ENCODE measurements at places on chromosomes 5 and 9.

GRCh38 chr5:144332265-144332664 lies 161.6 kb downstream of the KCTD16 start:
- DNase-seq = no peak

GRCh38 chr5:55856516-55857246 lies 5.5 kb downstream of the IL31RA start:
- DNase-seq = no peak

DNA sequence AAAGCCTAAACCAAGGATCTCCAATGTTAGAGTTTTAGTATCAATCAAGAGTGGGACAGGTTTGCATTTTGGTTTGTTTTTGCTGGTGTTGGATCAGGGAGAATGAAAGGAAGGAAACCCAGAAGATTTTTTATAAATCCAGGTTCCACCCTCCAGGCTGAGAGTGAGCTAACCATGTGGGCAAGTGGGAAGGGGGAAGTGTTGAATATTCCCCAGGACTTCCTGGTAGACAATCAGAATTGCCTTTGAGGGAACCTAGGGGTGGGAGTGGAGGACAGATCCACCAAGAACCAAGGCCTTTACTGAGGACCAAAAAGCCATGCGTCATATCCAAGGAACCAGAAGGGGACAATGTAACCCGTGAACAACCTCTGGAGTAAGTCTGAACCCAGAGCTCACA lies 33.5 kb upstream of the PIK3R1 start:
- no peak for DNase-seq

DNA sequence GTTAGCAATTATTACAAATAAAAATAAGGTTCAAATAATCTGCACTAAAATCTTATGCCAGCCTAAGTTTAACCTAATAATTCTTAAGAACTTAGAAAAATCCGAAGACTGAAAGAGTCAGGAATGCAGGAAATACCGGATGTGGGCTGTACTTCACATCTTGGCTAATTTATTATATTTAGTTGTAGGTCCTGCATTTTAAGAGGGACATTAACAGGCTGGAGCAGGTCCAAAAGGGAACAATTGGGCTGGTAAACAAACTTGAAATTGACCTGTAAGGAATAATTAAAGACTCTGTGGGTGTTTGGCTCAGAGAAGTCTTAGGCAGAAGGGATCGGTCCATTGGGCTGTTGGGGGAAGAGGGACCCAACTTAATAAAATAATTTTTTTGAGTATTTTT lies 18.4 kb downstream of the GLRA1 start:
- no peak for DNase-seq

- no peak for DNase-seq
Observed at GRCh38 chr5:177447066-177447610, 524 bp downstream of the PRR7 start.

DNA sequence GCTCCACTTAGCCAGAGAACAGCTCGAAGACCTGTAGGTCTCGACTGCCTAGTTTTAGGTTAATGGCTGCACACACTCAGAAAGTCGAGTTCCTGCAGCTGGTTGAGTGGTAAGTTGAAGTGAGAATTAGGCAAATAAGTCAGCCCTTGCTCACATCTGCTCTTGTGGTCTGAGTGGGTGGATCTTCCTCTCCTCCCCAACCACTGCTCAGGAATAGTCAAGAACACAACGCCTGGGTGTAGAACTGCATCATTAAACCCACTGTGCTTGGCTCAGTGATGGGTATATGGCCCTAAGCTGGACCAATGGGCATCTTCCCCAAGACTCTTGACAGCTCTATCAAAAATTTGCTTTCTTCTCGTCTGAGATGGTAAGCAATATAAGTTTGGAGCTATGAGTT lies 20.9 kb upstream of the ADAM19 start:
- no peak for DNase-seq

DNA sequence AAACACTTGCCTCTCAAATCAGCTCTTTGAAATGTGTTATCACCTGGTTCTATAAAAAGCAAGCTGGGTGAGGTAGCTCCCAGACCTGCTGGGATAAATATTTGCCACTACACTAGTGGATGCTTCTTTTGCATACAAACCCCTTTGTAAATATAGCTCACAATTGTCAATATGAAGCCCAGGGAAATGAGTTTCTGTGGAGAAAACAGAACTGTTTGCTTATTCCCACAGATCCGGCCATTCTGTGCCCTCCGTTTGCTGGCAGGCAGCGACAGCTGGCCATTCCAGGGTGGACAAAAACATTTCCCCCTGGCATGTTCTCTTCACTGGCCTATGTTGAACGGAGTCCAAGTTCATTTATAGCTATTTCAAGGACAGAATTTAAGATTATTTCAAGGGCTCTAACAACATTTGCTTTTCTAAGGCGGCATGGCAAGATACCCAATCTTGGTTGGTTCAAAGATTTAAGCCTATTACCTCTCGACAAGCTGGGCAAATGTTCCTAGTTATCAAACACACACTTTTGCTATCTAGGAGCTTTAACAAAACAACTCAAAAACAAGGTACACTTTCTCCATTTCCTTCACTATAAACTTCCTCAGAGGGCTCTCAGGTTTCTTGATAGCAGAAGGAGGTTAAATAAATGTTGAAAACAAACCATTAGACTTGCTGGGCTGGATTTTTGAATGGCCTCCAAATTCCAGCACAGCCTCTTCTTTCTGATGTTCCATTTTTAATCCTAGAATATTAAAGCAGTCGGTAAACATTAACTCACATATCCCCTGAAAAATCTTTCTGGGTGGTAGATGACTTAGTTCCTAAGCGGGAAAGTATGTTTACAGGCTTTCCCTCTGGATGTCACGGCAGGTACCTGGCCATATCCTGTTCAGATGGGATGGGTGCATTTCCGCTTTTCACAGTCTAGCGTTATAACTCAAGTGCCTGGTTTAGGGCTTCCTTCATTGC lies 332.3 kb downstream of the PLK2 start:
- no peak for DNase-seq

DNA sequence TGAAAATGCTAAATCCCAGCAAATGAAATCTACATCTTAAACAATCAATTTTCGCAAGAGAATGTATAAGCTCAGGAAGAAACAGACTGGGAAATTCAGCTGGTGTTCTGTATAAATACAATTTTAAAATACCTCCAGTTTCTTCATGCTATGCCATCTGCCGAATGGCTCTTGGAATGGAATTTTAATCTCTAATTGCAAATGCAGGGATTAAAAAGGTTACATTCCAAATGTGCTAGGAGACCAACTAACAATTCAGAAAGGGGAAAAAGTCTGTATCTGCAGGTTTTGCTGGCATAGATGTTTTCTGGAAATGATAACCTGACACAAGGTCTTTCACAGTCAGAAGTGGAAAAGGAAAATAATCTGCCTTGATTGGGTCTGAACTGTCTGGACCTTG lies 379.7 kb downstream of the MAT2B start:
- DNase-seq = no peak

- DNase-seq = no peak
Observed at GRCh38 chr5:98957307-98957706, 28.5 kb upstream of the CHD1 start.

- no peak for DNase-seq
Observed at GRCh38 chr9:130497139-130497538, 52.4 kb downstream of the ASS1 start.

DNA sequence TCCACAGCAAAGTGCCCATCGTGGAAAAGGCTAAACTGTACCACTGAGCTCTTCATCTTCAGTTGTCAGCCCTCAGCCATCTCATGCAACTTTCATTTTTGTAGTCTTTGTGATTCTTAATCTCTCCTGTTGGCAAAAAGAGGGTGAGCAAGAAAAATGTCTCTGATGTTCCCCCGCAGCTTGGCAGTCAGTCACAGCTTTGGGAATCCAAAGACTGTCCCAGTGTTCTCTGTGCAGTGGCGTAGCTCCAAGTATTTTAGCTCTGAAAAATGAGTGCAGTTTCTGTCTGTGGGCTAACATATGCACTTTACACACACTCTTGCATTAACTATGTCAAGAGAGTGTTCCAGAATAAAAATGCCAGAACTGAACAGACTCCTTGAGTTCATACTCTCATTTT lies 372.2 kb downstream of the TMEM232 start:
- no peak for DNase-seq

GRCh38 chr5:128116445-128116844 lies 32.9 kb downstream of the SLC12A2 start:
- DNase-seq = no peak

DNA sequence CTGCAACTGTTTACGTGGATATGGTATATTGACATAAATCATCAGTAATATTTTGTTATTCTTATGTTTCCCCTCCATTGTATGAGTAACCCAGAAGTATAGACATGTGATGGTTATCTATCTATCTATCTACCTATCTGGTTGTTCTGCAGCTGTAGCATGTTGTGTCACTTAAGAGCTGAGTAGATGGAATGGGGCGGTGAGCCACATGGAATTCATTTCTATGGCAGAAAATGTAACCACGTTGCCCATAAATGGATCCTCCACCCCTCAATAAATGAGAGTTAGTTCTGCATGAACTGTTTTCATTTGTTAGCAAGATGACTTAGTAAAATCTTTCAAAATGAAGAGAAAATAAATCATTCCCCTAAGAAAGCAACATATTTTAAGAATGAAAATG lies 553.2 kb downstream of the MAT2B start:
- no peak for DNase-seq

DNA sequence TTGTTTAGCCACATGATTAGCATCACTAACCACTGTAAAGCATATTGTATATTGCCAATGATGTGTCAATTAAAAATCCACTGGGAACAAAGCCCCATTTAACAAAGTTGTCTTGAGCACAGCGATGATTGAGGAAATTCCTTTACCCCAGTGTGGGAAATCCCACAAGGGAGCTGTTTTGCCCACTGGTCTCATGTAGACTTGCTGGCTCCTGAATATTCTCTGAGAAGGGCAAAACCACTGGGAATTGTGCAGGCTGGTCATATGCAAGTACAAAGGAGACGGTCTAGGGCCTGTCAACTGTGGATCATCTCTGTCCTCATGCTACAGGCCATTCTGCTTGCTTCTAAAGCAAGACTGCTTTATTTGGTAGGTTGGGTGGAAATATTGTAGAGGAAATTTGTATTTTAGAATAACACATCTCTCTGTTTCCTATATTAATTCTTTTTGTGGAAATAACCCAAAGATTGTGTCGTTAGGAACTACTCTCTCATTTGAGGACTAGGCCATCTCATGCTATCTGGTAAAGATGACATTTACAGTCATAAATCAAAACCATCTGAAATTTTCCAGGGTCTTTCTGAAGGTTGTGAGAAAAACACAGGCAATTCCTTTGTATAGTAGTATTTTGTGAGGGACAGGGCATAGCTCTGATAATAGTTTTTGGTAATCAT lies 60.2 kb downstream of the PARP8 start:
- DNase-seq = no peak

DNA sequence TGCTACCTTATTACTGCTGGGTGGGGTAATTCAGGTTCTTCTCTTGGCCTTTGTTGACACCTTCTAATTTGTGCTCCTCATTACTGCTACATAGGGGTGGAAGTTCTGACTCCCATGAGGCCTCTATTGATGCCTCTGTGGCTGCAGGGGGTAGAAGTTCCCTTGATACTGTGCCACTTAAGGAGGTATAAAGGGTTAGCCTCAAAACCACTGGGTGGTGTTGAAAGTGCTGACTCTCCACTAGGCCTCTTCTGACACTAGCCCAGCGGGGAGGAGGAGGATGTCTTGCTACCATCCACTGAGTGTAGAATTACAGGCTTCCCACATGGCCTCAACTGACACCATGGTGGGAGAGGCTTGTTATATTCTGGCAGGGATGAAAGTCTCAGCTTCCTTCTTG lies 36.7 kb upstream of the CCDC112 start:
- DNase-seq = no peak

- DNase-seq = no peak
Observed at GRCh38 chr5:64625678-64626077, 64.6 kb upstream of the SHISAL2B start.

GRCh38 chr5:28917631-28918030 lies 1879.2 kb upstream of the CDH9 start:
- no peak for DNase-seq

GRCh38 chr9:20838218-20838617 lies 154.2 kb downstream of the FOCAD start:
- DNase-seq = no peak

DNA sequence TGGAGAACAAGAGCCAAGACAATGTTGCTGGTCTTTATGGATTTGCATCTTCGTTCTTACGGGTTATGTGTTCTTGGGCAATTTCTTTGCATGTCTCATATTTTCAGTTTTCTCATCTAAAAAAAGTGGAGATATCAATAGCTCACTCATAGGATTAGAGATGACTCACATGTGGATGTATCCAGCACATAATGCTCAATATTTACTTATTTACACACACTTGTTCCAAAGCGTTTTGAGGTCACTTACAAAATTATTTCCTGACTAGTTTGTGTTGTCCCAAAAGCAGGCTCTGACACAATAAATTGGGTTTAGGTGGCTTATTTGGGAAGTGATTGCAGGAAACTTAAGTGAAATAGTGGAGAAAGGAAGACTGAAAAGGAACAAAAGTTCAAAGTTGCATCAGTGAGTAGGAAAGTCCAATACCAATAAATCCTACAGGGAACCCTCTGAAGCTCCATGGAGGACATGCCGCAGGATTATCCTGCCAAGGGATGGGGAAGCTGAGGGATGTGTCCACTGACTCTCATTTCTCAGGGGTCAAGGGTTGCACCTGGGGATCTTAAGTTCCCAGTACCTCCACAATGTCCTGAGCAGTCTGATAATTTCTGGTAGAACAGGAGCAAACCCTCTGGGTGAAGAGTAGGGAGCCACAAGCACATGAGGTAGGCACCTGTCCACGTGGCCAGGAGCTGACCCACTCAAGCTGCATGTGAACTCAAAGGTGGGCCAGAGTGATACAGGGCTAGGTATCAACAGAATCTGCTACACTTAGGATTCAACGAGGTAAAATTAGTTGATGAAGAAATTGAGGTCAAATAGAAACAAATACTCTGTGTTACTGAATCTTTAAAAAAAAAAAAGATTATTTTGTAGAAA lies 37.4 kb upstream of the SLC44A1 start:
- DNase-seq = no peak

GRCh38 chr9:96331236-96331947 lies 29.4 kb upstream of the HSD17B3 start:
- DNase-seq = no peak

- DNase-seq = no peak
Observed at GRCh38 chr5:124372457-124372856, 374.0 kb downstream of the ZNF608 start.

GRCh38 chr5:121634946-121635345 lies 216.7 kb upstream of the FTMT start:
- no peak for DNase-seq

GRCh38 chr9:84121991-84122523 lies 141.5 kb downstream of the RMI1 start:
- DNase-seq = no peak

- no peak for DNase-seq
Observed at GRCh38 chr9:116073826-116074225, 79.8 kb upstream of the PAPPA start.

GRCh38 chr5:38601133-38601862 lies 44.9 kb upstream of the LIFR start:
- no peak for DNase-seq

DNA sequence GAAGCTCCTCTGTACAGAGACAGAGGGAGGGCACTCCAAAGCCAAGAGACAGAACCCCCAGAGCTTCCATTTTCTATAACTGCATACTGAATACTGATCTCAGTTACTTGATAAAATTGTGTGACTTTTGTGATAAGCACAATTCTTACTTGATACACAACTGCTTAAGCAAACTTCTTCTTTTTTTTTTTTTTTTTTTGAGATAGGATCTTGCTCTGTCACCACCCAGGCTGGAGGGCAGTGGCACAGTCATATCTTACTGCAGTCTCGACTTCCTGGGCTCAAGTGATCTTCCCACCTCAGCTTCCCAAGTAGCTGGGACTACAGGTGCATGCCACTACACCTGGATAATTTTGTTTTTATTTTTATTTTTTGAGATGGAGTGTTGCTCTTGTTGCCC lies 252.1 kb upstream of the ZNF608 start:
- no peak for DNase-seq

GRCh38 chr9:6450641-6451375 lies 37.8 kb downstream of the UHRF2 start:
- no peak for DNase-seq

Data from activated CD4-positive, alpha-beta T cell treated with anti-CD3 and anti-CD28 coated beads for 24 hours (primary cell).